ENCODE measurements at places on chromosomes 4 and X. TPM values are rescaled to one million over a fixed set of nuclear protein-coding genes. Genes with fewer than 3 reads are reported as not detected.

DRD5 gene
- total RNA-seq = not detected

ARHGAP36 gene
- not detected for total RNA-seq

ZNF711 gene
- 1.1 TPM for total RNA-seq

SLC9B1 gene
- total RNA-seq = 0.28 TPM

CFAP299 gene
- not detected for total RNA-seq

TLR2 gene
- 0.13 TPM for total RNA-seq

RIPPLY1 gene
- total RNA-seq = 0.08 TPM

NSDHL gene
- total RNA-seq = 39.7 TPM

TRAM1L1 gene
- 0.32 TPM for total RNA-seq

SPATA4 gene
- total RNA-seq = 0.07 TPM

GLOD5 gene
- total RNA-seq = not detected

ETNPPL gene
- not detected for total RNA-seq

PCDH19 gene
- 0.05 TPM for total RNA-seq

SHISA3 gene
- not detected for total RNA-seq

GYG2 gene
- 4.2 TPM for total RNA-seq

EPHA5 gene
- 0.62 TPM for total RNA-seq

NHS gene
- total RNA-seq = 5.7 TPM

ARHGAP6 gene
- total RNA-seq = not detected

FAM47A gene
- total RNA-seq = not detected

WDR1 gene
- 214 TPM for total RNA-seq

PNMA3 gene
- 0.15 TPM for total RNA-seq

DCK gene
- 21.9 TPM for total RNA-seq

RCHY1 gene
- 18.0 TPM for total RNA-seq

RAB40AL gene
- 0.13 TPM for total RNA-seq

FATE1 gene
- total RNA-seq = not detected

KCNE5 gene
- total RNA-seq = 0.13 TPM

COL4A6 gene
- total RNA-seq = 17.3 TPM

SLC35A2 gene
- 68.3 TPM for total RNA-seq

SSX4 gene
- total RNA-seq = not detected

MAGEB10 gene
- total RNA-seq = not detected

CXCL3 gene
- 6.1 TPM for total RNA-seq

Data from A549 treated with DMSO at 1 μM for 4 hours (cell line).